ENCODE measurements at places on chromosomes 5 and 9.

GRCh38 chr5:139394654-139395566, at the start of gene PROB1:
Gene PROB1 (minus strand): TSS chr5:139395104. CDS start chr5:139395081, 23 bp downstream.
- no peak for DNase-seq

- DNase-seq, result no peak
These were observed 302.2 kb upstream of the VLDLR start for GRCh38 chr9:2319421-2319820.

GRCh38 chr5:23703940-23704855, 196.8 kb downstream of the PRDM9 start:
- DNase-seq, result no peak

DNA sequence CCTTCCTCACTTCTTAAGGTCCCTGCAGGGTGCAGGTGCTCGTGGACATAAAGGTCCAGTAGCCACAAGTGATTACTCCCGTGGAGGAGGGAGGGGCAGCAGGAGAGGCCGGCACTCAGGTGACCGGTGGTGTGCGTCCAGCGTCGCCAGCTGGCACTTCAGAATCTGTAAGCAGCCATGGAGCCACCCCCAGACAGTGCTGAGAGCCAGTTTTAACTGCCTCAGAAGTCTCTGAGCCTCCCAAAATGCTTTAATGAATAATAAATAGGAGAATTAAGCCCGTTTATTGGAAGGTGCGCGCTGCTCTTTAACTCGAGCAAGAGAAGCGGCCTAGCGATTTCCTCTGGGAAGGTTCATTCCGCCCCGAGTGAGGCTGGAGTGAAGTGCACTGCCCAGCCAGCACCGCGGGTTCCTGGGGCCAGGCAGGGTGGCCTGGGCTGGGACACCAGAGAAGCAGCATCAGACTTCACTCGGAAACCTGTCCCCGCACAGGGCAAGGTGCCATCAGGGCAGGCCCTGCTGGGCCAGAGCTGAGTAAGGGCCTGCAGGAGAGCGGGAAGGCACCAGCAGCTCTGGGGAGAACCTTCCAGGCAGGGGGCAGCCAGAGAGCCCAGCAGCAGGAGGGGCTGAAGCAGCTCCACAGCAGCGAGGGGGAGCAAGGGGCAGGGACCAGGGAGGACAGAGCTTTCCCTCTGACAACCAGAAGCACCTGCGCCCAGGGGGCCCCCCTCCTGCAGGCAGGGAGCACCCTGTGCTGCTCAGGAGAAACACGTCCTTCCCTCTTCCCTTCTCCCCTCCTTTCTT, 61.2 kb downstream of the VAV2 start:
- no peak for DNase-seq

DNA sequence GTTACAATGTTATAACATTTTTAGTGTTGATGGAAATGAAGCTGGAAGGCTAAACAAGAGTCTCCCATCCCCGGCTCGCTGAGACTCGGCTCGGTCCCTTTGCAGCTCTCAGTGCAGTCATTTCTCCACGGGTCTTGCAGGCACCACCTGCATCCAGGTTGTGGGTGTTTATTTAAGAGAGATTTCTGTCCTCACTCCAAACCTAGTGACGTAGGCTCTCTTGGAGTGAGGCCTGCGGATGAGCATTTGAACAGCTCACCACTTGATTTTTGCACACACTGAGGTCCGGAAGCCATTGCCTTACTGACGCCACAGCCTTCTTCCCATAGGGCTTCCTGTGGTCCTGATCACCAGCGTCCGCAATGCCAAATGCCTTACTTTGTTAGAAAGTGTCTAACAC, 197.7 kb upstream of the OTULINL start:
- DNase-seq, result no peak

- DNase-seq, result no peak
These were observed 216.7 kb downstream of the MLLT3 start for GRCh38 chr9:20405616-20406015.

GRCh38 chr5:15117688-15118087, 246.1 kb upstream of the ANKH start:
- no peak for DNase-seq

GRCh38 chr5:133503511-133503910, 108.8 kb downstream of the FSTL4 start:
- no peak for DNase-seq

GRCh38 chr5:60789551-60789950, 54.5 kb downstream of the ELOVL7 start:
- DNase-seq, result no peak

DNA sequence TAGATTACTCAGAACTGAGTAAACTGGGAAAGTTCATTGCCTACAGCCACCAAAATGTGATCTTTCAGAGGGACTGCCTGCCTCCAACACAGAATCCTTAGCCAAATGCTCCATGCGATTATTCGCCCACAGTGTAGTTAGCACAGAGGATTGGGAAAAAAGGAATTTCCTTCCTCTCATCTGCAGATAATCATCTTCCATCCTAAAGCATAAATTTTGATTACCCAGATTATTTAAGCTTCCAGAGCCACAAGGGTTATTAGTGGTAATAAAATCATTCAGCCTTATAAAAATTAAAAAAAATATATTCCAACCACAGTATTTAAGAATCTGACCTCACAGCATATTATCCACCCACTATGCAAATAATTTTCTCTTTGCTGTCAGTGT, 285.3 kb upstream of the GRAMD2B start:
- no peak for DNase-seq

DNA sequence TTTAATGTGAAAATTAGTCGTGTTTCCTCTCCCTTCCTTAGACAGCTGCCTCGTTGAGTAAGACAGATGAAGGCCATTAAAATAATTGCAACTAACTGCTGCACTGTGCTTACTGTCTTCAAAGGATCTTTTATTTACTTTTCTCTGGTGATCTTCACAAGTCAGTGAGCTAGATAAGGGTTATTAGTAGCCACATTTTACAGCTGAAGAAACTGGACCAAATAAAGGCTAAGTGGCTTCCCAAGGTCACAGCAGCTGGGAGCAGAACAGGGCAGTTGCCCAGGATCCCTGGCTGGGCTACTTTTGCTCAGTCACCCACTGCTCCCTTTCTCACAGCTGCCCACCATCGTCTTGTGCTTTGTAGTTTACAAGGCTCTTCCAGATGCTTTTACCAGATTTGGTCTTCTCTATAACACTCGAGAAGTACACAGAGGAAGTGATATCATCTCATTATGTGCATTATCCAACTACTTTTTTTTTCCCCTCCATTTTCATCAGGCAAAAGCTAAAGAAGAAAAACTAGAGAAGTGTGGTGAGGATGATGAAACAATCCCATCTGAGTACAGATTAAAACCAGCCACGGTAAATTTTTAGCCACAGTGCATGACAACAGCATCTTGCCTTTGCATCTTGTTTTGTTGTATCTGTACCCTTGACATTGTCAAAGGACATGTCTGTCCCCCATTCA, 61.8 kb downstream of the ERAP1 start:
- no peak for DNase-seq

- peak; percentile 74 for DNase-seq
These were observed at the start of gene SLC27A4 for GRCh38 chr9:128339761-128340690. Gene SLC27A4 (plus strand): TSS chr9:128340527. CDS start chr9:128343133, 2,606 bp downstream.

- no peak for DNase-seq
These were observed 208.4 kb upstream of the PPP1R2B start for GRCh38 chr5:156641686-156642085.

- DNase-seq, result no peak
These were observed 100.9 kb downstream of the GDNF start for GRCh38 chr5:37738865-37739488.

- no peak for DNase-seq
These were observed 2.7 kb downstream of the TNC start for GRCh38 chr9:115115117-115115880.

- no peak for DNase-seq
These were observed 89.4 kb downstream of the RGS7BP start for GRCh38 chr5:64595031-64595855.

GRCh38 chr5:176492431-176492830, 44.2 kb downstream of the FAF2 start:
- no peak for DNase-seq

GRCh38 chr9:19769213-19769612, 19.6 kb downstream of the SLC24A2 start:
- DNase-seq, result no peak

DNA sequence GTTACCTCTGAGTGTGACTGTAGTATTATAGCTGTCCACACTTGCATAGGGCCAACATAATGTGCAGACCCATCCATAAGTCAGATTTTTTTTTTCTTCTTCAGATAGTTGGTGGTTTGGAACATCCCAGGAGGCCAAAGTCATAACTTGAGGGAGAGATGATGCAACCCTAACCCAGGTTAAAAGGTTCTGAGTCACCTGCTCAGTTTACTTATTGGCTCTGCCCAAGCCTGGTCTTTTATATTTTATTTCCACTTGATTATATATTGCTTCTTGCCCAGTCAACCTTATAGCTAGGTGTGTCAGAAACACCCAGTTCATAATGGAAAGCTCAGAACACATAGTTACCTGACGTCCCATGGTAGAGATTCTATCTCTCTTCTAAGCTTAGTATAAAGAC, 113.1 kb upstream of the PCSK1 start:
- no peak for DNase-seq

- DNase-seq, result peak; percentile 81
These were observed at the start of gene RETREG1 for GRCh38 chr5:16616536-16617273. Gene RETREG1 (minus strand): TSS chr5:16616997. CDS start chr5:16616971, 26 bp downstream.

DNA sequence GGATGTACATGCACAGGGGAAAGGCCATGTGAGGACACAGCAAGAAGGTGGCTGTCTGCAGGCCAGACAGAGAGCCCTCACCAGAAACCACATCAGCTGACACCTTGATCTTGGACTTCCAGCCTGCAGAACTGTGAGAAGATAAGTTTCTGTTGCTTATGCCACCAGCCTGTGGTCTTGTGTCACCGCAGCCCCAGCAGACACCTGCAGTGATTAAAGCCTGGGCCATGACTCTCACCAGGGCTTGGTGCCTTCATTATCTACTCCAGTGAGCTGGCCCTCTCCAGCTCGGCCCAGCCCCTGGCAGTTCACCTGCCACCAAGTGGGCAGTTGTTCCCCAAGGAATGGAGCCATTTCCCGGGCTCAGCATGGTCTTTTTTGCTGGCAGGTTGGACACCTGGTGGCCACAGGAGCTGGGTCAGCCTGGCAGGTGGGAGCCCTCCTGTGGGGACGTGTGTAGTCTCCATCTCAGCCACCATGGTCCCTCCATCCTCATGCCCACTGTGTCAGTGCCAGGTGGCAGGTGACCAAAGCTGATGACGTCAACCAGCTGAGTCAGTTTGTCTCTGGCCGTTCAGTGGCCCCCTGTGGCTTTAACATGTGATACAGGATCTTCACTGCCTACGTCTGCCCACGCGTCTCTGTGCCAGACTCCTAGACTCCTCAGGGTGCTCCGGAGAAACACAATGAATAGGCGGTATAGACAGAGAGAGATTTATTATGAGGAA, 99.9 kb upstream of the PPP1R26 start:
- no peak for DNase-seq

DNA sequence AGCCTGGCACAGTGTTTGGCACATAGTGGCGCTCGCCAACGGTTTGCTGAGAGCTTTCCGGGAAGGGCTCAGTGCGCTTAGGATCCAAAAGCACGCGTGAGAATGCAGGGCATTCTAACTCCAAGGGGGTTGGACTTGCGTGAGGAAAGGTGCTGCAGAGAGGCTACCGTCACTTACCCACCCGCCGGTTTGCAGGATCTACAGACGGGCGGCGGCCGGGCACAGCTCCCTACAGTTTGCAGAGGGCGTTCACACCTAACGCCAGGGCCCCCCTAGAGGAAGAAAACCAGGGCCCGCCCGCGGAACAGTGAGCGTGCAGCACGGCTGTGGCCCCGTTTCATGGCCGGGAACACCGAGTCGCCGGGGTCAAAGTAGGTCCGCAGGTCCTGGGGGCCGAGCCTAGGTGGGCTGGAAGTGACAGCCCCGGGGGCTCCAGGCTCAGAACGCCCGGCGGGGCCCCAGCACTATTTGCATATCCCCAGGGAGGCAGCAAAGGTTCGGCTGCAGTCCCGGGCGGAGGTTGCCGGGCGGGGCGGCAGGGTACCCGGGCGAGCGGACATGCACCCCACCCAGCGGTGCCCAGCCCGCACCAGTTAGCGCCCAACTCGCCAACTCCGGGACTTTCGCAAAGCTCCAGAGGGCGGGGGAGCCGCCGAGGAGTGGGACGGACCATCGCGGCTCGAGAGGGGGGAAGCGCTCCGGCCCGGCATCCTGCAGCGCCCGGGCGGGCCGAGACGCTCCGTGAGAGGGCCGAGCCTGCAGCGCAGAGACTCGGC, 526 bp upstream of the GALNT10 start:
- peak; percentile 79 for DNase-seq

- no peak for DNase-seq
These were observed 379.7 kb upstream of the IRX2 start for GRCh38 chr5:3131161-3131560.
